ENCODE measurements at places on chromosomes 12 and 14.

GRCh38 chr14:97644365-97644764 is 847.2 kb downstream of the VRK1 start:
- DNase-seq = no peak

DNA sequence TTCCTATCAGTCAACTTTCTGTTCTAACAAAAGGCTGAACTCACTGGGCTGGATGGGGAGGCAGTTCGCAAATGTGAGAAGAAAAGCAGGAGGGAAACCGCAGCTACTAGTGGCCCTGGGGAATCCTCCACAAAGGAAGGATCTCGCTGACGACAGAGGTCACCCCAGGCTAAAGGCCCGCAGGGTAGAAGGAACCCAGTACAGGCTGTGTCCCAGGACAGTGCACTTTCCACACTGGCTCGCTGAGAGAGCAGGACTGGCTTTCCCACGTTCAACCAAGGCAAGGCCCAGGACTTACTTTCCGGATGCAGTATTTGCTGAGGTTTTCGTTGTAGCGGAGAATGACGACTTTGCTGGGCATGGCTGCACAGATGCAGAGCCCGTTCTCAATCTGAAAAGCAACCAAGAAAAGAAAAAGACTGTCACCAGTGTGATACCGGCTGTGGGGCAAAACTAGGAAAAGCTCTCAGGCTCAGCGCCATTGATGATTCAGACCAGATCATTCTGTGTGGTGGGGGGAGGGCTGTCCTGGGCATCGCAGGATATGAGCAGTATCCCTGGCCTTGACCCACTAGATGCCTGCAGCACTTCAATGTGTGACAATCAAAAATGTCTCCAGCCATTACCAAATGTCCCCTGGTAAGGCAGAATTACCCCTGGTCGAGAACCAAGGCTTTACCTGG is 36.3 kb downstream of the PRKAB1 start:
- no peak for DNase-seq

DNA sequence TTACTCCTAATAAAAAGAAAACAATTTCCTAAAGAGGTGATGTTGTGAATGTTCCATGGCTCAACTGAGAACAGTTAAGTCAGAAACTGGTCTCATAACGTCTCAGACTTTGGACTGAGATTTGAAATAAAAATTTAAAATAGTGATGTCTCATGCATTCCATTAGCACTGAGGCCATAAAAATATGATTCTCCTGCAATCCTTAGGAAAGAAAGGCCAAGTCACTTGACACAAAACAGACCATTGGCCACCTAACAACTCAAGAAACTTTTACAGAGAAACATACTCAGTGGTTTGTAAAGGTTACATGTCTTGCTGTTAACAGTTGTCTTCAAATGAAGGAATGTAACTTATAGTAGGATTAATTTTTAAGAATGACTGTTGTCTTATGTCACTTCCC is 58.1 kb downstream of the STAB2 start:
- no peak for DNase-seq

DNA sequence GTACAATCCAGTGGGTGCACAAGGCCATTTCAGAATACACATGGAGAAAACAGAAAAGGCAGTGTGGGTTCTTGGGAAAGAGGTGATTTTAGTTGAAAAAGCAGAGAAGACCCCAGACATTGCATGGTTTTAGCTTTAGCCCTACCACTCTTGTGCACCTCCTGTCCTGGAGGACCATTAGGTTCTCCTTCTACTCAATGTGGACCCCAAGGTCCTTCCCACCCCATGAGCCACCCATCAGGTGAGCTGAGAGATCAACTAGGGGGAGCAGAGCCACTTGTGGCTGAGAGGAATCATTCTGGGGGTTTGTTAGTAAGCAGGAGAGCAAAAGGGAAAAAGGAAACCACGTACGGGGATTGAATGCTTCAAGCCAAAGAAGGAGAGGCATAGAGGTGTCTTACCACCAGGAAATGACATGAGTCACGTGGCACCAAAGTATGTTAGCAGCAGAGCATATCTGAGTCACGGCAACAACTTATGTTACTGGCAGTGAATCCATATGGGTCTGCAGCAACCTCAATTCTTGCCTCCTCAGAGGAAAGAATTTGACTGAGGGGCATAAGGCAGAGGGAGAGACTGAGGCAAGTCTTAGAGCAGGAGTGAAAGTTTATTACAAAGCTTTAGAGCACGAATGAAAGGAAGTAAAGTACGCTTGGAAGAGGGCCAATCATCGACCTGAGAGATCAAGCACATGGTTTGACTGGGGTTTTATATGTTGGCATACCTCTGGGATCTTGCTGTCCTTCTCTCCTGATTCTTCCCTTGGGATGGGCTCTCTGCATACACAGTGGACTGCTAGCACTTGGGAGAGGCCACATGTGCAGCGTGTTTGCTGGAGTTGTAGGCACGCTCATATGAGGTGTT is 73.9 kb downstream of the HSD17B6 start:
- no peak for DNase-seq

- DNase-seq = no peak
Measured at GRCh38 chr12:67681105-67681778, 32.7 kb downstream of the DYRK2 start.

- DNase-seq = no peak
Measured at GRCh38 chr12:38892976-38893375, 12.4 kb downstream of the CPNE8 start.

DNA sequence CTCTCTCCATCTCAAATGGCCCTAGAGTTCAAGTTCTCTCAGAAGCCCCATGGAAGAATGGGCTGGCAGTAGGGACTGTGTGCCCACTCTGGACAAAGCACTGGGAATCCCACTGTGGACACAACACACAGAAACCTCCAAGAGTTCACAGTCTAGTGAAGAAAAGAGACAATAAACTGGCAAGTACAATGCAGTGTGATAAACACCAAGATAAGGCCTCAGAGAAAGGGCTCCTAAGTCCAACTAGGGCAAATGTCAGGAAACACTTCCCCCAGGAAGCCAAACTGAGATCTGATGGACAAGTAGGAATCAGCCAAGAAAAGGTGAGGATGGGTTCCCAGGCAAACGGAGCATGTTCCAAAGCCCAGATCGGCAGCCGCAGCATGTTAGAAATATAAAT is 5.4 kb downstream of the VSIG10 start:
- DNase-seq = no peak

GRCh38 chr12:42585154-42585840 is 4.2 kb downstream of the PRICKLE1 start:
- no peak for DNase-seq

GRCh38 chr14:54356172-54356571 is 40.6 kb upstream of the CDKN3 start:
- no peak for DNase-seq

GRCh38 chr12:115249671-115250278 is 565.8 kb upstream of the TBX3 start:
- DNase-seq = no peak

DNA sequence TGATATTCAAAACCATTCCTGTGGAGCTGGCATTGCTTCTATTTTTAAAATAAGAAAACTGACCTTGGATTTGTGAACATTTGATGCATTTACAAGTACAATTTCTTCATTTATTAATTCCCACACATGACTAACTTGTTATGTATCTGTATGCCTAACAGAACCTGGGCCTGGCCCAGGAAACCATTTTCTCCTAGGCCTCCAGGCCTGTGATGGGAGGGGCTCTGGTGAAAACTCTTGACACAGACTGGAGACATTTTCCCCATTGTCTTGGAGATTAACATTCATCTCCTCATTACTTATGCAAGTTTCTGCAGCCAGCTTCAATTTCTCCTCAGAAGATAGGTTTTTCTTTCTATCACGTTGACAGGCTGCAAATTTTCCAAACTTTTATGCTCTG is 42.0 kb downstream of the GLIPR1L2 start:
- DNase-seq = no peak

- DNase-seq = no peak
Measured at GRCh38 chr14:106507354-106507753, 981.0 kb downstream of the TMEM121 start.

GRCh38 chr12:18684430-18684829 is 53.4 kb downstream of the PLCZ1 start:
- no peak for DNase-seq

GRCh38 chr12:106581543-106582248 is 1.1 kb upstream of the RFX4 start:
- DNase-seq = no peak

DNA sequence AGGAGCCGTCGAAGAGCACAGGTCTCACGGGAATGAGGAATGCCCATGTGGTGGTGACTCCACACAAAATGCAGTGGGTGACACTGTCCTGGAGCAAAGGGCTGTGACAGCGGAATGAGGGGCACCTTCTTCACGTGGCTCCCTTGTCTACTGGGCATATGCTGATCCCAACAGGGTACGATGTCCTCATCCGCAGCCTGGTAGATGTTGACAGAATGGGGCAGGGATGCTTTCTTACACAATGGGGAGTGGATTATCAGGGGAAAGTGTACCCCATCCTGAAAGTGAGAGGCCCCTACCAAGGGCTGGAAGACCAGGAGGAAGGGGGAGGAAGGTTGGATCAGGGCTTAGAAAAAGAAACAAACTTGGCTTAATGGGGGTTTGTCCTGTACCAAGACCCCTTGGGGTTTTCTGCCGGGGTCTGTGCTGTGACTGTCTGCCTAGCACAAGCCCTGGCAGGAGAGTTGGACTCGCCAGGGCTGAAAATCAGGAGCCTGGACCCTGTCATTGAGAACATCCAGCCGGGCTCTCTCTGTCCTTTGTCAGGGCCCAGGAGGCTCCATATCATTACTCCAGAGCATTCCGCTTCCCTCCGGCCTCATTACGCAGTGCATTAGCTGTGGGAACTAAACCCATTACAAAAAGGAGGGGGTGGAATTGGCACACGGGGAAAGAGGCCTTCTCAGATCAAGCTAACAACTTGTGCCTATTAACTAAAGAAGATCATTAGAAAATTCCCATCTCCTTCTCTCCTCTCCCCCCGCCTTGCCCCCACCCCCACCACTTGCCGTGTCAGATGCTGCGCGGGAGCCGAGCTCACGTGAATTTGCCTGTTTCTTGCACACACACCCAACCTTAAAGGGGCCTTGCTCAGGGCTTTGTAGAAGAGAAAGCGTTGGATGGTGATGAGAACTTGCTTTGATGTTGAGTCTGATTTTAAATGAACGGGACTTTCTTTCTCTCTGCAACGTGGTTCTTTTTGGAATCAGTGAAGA is 171.8 kb upstream of the PARP11 start:
- DNase-seq = no peak

DNA sequence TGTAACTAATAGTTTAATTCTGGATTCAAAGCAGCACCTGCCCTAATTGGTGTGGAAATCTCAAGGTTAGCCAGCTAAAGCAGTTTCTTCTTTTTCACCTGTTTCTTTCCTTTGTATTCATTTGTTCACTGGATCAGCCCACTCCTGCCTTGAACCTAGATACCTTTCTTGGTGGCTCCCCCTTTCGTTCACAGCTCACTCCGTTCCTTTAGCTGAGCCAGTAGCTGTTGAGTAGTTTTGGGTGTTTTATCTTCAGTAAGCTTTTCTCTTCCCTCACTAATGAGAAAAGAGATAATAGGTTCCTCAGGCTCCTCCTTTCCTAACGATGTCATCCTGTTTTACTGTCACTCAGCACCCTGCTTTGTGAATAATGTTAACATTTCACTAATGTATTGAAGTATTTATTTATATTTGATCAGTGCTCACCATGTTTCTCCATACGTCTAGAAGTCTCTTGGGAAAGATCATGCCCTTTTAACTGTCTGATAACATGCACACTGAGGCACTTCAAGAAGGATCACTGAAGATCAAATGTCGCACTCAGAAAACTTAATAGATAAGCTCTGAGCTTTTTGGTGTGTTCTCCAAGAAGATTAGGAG is 121.1 kb downstream of the TGFB3 start:
- DNase-seq = no peak

DNA sequence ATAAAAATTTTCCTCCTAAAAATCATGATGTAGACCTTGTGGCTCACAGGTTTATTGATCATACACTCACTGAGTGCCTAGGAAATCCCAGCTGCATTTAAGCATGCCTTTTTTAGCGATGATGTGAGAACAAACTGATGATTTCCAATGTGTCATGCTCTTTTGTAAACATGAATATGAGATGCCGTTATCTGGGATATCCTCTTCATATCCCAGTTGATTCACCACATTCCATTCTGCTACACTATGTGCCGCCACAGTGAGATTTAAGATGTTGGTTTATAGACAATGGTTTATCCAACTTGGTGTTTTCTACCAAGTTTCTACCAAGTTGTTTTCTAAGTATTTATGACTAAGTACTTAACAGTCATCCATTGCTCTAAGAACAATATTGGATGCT is 5.2 kb downstream of the OR4E1 start:
- no peak for DNase-seq

DNA sequence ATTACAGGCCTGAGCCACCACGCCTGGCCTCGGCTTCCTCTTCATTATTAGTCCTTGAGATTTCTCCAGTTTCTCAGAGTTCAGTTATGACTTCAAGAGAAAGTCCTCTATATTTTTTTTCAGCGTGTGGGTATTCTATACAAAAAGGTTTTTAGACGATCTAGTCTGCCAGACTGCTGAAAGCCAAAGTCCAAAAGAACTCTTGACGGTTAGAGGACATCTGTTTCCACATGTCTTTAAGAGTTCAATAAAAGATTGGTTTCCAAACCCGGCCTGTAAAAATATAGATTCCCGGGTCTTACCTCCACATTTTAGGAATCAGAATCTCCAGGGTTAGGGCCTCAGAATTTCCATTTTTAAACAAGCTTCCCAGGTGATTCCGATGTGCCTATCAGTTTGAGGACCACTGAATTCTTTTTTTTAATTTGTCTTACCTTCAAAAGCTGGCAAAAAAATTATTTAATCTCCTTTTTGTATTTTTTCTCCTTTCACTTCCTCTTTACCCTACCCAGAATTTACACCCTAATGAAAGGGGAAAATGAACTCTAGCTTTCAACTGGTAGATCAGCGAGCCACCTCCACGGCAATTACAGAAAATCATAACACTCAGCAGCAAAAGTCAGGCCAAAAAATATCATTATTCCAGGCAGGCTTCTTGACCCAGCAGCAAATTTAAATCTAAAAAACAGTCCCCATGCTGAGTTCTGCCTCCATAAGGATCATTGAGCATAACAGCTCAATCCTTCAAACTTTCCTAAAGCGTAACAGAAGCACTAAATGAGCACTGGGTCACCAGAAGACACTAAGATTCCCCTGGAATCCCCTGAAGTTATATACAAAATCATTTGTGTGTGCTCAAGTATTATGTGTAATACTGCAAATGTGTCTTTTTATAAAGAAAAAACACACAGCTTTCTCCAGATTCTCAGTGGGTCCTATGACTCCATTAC is 8.7 kb downstream of the NT5DC3 start:
- no peak for DNase-seq

- no peak for DNase-seq
Measured at GRCh38 chr12:105384916-105385535, 54.5 kb downstream of the C12orf75 start.

DNA sequence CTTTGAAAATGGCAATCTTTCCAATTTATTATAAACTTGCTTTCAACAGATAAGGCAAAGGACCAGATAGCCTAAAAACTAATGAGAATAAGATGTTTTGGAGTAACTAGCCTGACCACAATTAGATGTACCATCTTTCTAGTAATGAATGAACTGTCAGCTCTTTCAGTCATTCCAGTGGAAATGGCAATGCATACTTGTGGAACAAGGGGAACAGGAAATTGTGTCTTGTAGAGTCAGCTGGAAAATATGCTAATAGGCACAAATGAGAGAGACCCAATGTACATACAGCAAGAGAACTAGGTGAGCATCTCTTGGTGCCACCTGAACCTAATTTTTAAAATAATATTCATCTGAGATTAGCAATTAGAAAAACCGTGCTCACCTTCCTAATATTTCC is 76.1 kb upstream of the GPHB5 start:
- DNase-seq = no peak

- DNase-seq = no peak
Measured at GRCh38 chr12:71787580-71787979, 32.9 kb downstream of the RAB21 start.

All from COR-L47 (cell line).